ENCODE measurements at places on chromosomes 3 and 15. TPM values are rescaled to one million over a fixed set of nuclear protein-coding genes. Genes with fewer than 3 reads are reported as not detected.

GRCh38 chr3:197368330-197368729 lies 69.9 kb upstream of the DLG1 start:
- peaks cover 44% of the 10 kb centered on the region for H3K4me1 ChIP-seq
- H3K27ac ChIP-seq, result no peak overlapping the region
- peaks cover 4% of the 10 kb centered on the region for H3K36me3 ChIP-seq
- no peaks in the 10 kb centered on the region for H3K27me3 ChIP-seq

DNA sequence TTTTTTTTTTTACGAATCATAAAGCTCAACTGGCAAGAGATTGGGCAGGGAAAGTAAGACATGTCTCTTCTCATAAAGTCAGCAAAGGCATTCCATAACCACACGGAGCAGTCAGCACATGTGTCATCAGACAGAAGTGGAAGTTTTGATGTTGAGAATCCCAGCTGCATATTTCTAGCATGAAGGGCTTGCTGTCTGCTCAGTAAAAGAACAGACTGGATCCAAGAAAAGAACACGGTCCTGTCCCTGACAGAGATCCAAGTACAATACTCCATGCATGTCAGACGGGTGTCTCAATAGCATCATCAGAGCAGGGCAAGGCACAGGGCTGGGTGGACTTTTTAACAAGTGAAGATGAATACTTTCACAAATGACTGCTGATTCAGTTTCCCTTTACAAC lies 38.2 kb downstream of the ABI3BP start:
- no peak overlapping the region for H3K4me3 ChIP-seq
- H3K27me3 ChIP-seq, result no peaks in the 10 kb centered on the region
- H3K36me3 ChIP-seq, result no peaks in the 10 kb centered on the region
- DNase-seq, result no peak
- no peaks in the 10 kb centered on the region for H3K4me1 ChIP-seq

DNA sequence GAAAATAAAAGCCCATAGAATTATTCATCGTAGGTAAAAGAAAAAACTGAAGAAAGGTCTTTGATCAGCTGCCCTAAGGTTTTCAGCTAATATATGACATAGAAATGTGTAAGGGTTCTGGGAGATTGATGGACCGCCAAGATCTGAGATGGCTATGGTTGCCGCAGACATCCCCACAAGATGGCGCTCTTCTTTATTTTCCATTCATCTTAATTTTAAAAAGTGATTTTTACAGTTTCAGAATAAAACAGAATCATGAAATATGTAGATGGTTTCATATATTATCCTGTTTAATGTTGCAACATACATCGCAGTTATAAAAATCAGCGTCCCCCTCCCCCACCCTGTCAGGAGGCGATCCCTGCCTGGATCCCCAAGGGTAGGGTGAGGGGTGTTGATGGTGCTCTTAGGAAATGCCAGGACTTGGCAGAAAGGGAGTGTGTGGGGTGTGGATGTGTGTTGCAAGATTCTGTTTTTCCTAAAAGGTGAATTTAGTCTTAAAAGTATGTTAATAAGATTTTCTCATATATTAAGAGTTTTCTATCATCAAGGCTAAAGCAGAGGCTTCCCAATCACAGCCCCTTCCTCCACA lies 68.8 kb downstream of the ANXA2 start:
- no peaks in the 10 kb centered on the region for H3K4me1 ChIP-seq
- peaks cover 45% of the 10 kb centered on the region for H3K27me3 ChIP-seq
- no peak overlapping the region for H3K4me3 ChIP-seq
- no peak overlapping the region for H3K27ac ChIP-seq

DNA sequence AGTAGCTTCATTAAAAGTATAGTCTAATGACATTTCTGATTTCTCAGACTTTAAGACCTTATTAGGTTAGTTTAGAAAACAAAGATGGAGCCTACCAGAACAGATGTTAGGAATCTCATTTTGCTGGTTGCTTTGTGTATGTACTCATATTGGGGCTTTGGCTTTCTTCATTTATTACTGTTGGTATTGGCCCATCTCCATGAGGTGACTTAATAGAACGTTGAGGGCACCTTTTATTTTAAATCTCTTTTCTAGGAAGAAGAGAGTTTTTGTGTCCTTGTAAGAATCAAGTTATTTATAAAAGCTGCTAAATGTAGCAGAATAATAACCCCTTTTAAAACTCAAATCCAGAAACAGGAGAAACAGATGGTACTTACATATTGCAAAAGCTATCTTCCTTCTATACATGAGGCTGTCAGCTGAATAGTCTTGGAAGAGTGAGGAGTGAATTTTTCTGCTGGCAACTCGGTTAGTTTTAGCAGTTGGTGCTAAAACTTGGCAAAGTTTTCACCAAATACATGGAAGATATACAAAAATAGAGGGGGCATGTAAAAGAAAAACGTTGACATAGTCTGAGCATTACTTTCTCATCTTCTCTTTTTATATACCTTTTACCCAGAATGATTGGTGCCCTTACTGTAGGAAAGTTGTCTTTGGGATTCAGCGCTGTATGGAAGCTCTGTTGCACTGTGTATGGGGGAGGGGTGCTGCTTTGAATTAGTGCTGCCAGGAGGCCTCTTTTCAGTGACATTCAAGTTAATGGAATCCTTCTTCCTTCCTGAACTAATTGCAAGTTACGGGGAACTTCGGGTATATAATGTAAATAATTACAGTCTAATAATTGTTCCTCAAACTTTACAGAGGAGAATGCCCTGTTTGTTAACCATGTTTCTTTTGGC lies 35.8 kb downstream of the CTNNB1 start:
- DNase-seq, result no peak
- no peaks in the 10 kb centered on the region for H3K4me1 ChIP-seq
- H3K27me3 ChIP-seq, result no peaks in the 10 kb centered on the region
- H3K4me3 ChIP-seq, result no peak overlapping the region
- H3K36me3 ChIP-seq, result peaks cover 82% of the 10 kb centered on the region

The TRPM1 gene
- not detected for total RNA-seq

GRCh38 chr3:197083486-197083885 lies 53.9 kb upstream of the MELTF start:
- peaks cover 5% of the 10 kb centered on the region for H3K36me3 ChIP-seq
- no peak overlapping the region for H3K4me3 ChIP-seq
- DNase-seq, result no peak
- no peaks in the 10 kb centered on the region for H3K4me1 ChIP-seq
- H3K27ac ChIP-seq, result no peak overlapping the region
- H3K27me3 ChIP-seq, result no peaks in the 10 kb centered on the region

DNA sequence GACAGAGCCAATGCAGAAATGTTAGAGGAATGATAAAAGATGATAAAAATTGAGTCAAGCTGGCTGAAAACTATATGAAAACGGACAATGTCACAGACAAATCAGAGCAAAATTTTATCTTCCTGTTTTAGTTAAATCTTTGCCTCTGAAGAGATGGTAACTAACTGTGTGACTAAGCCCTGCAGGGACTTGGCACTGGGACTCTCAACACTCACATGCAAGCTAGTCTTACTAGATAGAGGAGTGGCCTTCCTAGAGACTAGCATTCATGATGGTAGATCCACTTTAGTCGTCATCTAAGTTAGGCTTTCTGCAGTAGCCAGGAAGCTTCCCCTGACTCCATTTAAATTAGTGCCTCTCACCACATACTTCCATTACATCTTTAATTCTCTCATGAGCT lies 4.1 kb downstream of the CCDC191 start:
- no peaks in the 10 kb centered on the region for H3K4me1 ChIP-seq
- no peak for DNase-seq
- H3K36me3 ChIP-seq, result peaks cover 20% of the 10 kb centered on the region

GRCh38 chr3:128505771-128506170 lies 12.8 kb upstream of the GATA2 start:
- peaks cover 50% of the 10 kb centered on the region for H3K27me3 ChIP-seq
- H3K27ac ChIP-seq, result no peak overlapping the region
- peaks cover 9% of the 10 kb centered on the region for H3K36me3 ChIP-seq
- no peak overlapping the region for H3K4me3 ChIP-seq

The SAMD7 gene
- total RNA-seq, result not detected

The LNP1 gene
- total RNA-seq, result 1.8 TPM

The DAPK2 gene
- total RNA-seq, result 1.1 TPM

DNA sequence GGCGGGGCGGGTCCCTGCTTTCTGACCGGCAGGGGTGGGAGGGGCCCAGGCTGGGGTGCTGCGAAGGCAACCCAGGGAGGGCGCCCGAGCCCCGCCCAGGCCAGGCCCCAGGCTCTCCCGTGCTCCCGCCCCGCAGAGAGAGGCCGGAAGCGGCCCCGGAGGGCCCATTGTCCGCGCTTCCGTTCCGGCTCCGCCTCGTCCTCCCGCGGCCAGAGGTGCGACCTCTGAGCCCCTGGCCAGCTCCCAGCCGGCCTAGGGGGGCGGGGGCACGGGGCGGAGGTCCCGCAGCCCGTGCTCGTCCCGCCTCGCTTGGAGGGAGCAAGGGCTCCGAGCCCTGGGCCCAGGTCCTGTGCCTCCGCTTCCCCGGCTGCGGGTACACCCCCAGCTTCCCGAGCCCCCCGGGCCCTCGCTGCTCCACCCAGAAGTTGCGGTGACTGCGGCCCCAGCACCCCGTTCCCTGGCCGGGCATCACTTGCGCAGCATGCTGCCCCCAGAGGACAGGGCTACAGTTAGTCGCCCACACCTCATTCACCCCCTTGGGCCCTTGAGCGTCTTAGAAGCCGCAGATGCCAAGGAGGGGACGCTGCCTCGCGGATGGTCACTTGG lies 20.4 kb upstream of the PLXND1 start:
- peaks cover 24% of the 10 kb centered on the region for H3K4me1 ChIP-seq
- H3K27ac ChIP-seq, result peak overlapping the region; percentile 73
- H3K36me3 ChIP-seq, result peaks cover 35% of the 10 kb centered on the region
- no peaks in the 10 kb centered on the region for H3K27me3 ChIP-seq
- peak overlapping the region; percentile 71 for H3K4me3 ChIP-seq

DNA sequence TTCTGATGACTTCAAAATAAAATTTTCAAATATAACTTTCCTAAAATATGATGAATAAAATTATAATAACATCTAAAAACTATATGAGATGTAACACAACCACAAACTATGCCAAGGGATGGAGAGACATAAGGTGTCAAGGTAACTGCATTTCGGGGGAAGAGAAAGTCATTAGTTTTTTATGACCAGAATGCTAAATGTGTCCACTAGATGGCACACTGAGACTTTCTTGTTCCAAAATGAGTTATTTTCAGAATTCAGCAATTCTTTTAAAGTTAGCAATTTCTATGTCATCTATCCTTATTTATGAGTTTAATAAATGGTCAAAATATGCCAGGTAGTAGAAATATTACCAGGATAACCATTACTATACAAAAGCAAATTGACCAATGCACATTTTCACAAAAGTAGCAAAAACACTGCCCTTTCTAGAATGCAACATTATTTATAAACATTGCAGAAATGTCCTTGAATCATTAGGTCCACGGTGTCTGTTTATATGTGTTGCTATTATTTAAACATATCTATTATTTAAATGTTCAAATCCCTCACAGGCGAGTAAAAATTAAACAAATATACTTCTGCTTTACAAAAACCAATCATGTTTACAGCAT lies 374.2 kb downstream of the PLCL2 start:
- DNase-seq, result peak; percentile 3
- no peak overlapping the region for H3K27ac ChIP-seq
- H3K4me1 ChIP-seq, result no peaks in the 10 kb centered on the region
- no peaks in the 10 kb centered on the region for H3K36me3 ChIP-seq
- H3K4me3 ChIP-seq, result no peak overlapping the region

- no peak for DNase-seq
- no peaks in the 10 kb centered on the region for H3K36me3 ChIP-seq
- no peaks in the 10 kb centered on the region for H3K4me1 ChIP-seq
These were observed 47.0 kb upstream of the PLXNA1 start for GRCh38 chr3:126935756-126936509.

DNA sequence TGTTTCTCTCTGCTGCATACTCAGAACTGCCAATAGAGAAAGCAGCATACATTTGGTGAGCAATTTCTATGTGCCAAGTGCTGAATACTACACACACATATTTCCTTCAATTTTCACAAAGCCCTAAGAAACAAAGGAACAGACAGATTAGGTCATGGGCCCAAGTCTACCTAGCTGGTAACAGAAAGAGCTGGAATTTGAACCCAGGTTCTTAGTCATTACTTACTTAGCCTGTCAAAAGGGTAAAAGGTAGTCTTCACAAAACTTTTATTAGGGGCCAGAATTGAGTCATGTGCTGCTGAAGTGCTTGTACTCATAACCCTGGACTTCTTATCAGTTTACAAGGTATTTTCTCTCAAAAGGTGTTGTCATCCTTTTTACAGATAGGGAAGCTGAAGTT lies 10.4 kb upstream of the ABHD17C start:
- H3K4me3 ChIP-seq, result no peak overlapping the region
- DNase-seq, result no peak
- H3K4me1 ChIP-seq, result peaks cover 34% of the 10 kb centered on the region
- no peak overlapping the region for H3K27ac ChIP-seq
- no peaks in the 10 kb centered on the region for H3K36me3 ChIP-seq
- H3K27me3 ChIP-seq, result no peaks in the 10 kb centered on the region

- H3K27ac ChIP-seq, result no peak overlapping the region
- H3K4me1 ChIP-seq, result peaks cover 9% of the 10 kb centered on the region
- DNase-seq, result no peak
- H3K4me3 ChIP-seq, result no peak overlapping the region
- H3K36me3 ChIP-seq, result peaks cover 10% of the 10 kb centered on the region
- no peaks in the 10 kb centered on the region for H3K27me3 ChIP-seq
These were observed 18.4 kb downstream of the THOC7 start for GRCh38 chr3:63845215-63845614.

DNA sequence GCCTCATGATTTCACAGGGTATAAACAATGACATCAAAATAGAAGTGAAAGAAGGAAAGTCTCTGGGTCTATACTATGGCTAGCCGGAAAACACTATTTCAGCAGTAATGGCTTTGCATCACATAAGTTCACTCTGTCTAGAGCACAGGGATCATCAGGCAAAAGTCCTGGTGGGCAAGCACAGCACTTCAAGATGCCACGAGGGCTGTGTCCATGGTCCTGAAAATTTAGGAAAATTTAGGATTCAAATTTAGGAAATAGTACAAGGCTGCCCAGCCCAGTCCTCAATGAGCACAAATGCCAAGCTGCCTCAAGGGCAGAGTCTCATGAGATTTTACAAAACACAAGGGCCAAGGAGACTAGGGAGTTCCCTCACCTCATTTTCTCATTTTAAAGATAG lies 54.1 kb downstream of the RORA start:
- no peak overlapping the region for H3K27ac ChIP-seq
- DNase-seq, result no peak
- H3K36me3 ChIP-seq, result no peaks in the 10 kb centered on the region

DNA sequence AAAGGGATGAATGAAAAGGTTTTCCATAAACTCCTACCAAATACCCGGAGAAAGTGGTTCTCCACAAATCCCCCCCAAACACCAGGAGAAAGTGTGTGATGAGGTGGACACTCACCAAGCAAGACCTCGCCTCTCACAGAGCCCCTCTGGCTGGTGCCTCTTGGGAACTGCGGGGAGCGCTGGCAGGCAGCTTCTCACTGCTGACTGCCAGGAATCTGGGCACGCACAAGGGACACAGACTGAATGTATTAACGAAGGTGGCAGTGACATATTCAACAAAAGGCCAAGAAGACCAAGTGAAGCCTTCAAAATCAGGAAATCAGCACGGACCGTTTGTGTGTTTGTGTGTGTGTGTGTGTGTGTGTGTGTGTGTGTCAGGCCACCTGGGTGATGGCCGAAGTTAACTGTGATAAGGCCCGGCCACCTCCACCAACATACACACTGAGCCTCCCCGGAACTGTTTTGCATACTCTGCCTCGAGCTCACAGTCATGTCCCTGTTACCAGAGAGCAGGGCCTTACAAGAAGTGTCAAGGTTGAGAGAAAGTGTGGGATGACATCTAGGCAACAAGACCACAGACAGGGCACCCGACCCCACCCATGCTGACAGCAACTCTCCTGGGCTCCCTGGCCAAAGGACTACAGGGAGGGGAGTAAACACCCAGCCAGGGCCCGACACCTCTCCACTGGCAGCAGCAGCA lies 18.0 kb downstream of the ATP10A start:
- no peaks in the 10 kb centered on the region for H3K36me3 ChIP-seq
- H3K27ac ChIP-seq, result no peak overlapping the region
- no peak overlapping the region for H3K4me3 ChIP-seq
- no peak for DNase-seq
- H3K27me3 ChIP-seq, result no peaks in the 10 kb centered on the region

Measured in Calu3 (cell line).